ENCODE measurements at places on chromosomes 6 and 20.

GRCh38 chr6:105514306-105514705 is 111.4 kb upstream of the PREP start:
- no peak for DNase-seq

- no peak for DNase-seq
Observed at GRCh38 chr6:52647199-52647598, 23.7 kb upstream of the TMEM14A start.

DNA sequence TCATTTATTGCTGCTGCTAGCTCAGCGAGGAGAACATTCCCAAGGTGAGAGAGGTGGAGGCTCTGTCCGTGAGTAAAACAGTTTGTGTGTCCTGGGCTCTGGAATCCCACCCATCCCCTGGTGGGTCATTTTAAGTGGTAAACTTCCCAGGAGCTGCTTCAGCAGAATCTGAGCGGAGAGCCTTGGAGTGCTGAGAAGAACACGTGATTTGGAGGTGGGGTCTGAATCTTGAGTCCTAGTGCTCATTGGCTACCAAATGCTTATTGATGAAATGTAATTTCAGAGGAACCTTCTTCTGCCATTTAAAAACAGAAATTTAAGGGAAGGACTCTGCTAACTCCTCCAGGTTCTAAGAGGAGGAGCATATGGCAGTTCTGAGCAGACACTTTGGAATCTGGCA is 132.4 kb downstream of the CDH26 start:
- no peak for DNase-seq

GRCh38 chr6:35161266-35161665 is 20.1 kb upstream of the TCP11 start:
- DNase-seq = no peak

DNA sequence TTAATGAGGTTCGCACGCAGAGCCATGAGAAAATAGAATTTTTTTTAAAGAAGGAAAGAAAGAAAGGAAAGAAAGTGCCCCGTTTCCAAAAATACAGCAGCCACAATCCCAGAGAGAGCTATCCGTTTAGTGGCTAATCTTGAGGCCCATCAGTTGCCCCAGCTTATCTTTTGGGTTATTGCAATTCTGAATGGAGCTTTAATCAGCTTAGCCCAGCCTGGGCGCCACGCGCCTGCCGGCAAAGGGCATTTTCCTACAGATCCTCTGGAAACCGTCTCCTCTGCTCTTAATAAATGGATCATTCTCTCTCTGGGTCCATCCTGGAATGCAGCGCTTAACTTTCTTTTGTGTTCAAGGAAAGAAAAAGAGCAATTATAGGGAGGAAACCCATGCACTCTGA is 413.3 kb downstream of the MAFB start:
- DNase-seq = no peak

GRCh38 chr20:2385026-2385425 is 4.3 kb downstream of the TGM6 start:
- no peak for DNase-seq

- DNase-seq = no peak
Observed at GRCh38 chr20:4725263-4725550, 3.5 kb downstream of the PRND start.

DNA sequence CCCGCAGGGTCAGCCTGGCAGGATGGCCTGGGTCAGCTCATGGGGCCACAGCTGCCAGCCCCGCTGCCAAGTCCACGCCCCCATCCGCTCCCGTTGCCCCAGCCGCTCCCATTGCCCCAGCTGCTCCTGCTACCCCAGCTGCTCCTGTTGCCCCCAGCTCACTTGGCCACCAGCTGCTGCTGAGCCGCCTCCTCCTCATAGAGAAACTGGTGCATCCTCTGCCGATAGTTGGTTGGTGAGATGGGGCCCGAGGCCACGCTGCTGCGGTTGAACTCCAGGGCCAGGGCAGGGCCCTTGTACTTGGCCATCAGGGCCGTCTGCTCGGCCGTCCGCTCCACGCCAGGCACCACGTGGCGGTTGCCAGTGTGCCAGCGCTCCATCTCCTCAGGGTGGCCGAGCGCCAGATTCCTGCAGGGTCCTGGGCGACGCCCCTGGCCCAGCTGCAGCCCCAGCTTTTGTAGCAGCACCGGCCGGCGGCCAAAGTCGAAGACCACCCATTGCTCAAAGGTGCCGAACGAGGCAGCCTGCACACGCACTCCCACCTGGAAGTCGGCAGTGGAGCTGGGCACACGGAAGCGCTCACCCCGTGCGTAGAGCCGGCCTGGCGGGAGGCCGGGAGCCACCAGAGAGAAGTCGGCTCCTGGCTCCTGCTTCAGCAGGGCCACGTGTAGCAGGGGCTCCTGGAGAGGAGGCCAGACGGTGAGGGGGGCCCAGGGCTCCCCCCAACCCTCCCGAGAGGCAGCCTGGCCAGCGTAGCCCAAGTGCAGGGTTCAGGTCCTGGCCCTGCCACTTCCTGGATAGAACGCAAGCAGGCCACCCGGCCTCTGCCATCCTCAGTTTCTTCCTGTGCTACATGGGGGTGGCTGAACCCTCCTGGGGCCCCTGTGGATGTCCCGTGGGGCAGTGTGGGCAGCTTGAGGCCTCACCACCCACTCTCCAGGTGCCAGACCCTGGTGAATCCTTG is 4.8 kb downstream of the HELZ2 start:
- DNase-seq = no peak

- no peak for DNase-seq
Observed at GRCh38 chr6:86031713-86032112, 389.0 kb upstream of the SYNCRIP start.

- DNase-seq = no peak
Observed at GRCh38 chr6:12232339-12232738, 57.8 kb upstream of the EDN1 start.

- DNase-seq = no peak
Observed at GRCh38 chr6:9576521-9576920, 838.4 kb downstream of the TFAP2A start.

- DNase-seq = no peak
Observed at GRCh38 chr6:64250126-64250525, 614.5 kb downstream of the PHF3 start.

DNA sequence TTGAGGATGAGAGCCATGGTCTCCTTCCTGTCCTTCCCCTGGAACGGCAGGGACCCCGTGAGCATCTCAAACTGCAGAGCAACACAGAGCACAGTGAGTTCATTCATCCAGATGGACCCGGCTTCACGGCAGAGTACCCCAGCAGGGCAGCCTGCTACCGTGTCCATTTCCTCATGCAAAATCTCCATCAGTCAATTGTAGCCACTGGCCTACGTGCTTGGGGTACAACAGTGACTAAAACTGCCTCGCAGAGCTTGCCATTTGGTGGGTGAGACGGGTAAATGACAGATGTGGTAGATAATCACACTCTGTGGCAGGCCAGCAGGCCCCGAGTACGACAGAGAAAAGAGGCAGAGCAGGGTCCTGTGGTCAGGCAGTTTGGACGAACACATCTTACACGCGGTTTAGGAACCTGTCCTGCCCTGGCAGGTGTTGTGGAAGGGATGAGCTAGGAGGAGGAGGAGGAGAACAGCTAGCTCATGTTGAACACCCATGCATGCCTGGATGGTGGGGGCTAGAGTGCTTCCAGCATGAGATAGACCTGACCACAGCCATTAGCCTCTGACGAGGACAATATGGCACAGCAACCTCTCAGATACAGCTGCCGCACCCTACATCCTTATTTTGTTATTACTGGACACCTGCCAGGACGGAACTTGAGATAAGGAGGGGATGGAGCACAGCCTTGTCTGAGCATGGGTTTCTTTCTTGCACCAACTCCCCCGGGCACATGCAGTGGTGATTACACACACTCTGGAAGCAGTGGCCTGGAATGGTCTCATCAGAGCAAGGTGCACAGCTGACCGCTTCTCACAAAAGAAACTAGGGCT is 95.6 kb downstream of the RAMACL start:
- DNase-seq = no peak

DNA sequence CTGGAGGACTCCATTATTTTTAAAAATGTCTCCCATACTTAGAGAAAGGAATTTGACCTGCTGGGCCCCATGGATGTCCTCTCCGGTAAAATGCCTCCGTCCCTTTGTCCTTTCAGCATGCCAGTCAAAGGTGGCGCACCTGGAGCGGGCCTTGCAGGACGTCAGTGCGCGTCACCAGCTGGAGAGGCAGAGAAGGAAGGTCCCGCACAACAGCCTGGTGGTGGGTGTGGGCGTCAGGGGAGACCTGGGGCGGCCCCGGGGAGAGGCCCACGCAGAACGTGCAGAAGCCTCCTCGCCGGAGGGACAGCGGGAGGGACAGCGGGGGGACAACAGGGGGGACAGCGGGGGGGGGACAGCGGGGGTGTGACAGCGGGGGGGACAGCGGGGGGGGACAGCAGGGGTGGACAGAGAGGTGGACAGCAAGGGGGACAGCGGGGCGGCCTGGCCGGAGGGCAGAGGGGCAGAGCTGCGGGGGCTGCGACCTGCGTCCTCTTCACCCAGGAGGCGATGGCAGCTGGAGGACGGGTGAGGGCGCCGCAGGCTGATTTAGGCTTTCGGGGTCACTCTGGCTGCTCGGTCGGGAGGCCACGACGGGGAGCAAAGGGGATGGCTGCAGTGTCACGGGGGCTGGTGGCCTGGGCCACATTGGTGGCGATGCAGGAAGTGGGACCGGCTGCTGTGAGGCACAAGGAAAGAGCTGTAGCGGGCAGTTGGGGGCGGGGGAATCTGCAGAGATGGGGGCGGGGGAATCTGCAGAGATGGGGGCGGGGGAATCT is 859 bp upstream of the KIF25 start:
- no peak for DNase-seq

- no peak for DNase-seq
Observed at GRCh38 chr6:81988446-81988845, 236.0 kb upstream of the TENT5A start.

DNA sequence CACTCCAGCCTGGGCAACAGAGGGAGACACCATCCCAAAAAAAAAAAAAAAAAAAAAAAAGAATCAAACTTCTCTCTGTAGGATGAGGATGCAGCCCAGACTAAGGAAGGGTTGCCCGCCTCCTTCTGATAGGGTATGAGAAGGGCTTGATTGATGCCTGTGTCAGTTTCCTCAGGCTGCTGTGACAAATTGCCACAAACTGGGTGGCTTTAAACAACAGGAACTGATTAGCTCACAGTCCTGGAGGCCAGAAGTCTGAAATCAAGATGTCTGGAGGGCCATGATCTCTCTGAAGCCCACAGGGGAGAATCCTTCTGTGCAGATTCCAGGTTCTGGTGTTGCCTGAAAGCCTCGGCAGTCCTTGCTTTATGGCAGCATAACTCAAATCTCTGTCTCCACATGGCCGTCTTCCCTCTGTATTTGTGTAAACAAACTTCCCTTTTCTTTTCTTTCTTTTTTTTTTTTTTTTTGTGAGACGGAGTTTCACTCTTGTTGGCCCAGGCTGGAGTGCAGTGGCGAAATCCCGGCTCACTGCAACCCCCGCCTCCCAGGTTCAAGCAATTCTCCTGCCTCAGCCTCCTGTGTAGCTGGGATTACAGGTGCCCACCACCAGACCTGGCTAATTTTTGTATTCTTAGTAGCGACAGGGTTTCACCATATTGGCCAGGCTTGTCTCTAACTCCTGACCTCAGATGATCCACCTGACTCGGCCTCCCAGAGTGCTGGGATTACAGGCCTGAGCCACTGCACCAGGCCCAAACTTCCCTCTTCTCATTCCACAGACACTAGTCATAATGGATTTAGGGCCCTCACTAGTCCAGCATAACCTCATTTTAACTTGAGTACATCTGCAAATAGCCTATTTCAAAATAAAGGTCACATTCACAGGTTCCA is 11.2 kb upstream of the CDK19 start:
- no peak for DNase-seq

- DNase-seq = peak; percentile 68
Observed at GRCh38 chr6:9537381-9537780, 877.5 kb downstream of the TFAP2A start.

DNA sequence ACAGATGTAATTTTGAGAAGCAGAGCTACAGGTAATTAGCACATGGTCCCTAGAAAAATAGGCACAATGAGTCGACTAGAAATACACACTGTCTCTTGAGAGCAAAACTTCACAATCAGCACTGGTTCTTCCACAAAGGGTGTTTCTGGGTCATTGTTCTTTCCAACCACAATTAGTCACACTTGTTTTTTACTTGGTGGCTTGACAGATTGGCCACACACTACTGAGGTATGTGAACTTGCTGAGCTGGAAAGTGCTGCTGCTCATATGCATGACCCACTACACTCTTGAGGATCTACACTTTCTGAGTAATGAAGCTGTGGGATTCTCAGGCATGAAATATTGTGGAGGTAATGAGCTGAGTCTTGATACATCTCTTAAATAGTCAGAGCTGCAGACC is 347.7 kb downstream of the BCKDHB start:
- no peak for DNase-seq

- no peak for DNase-seq
Observed at GRCh38 chr20:38447251-38447661, 12.1 kb upstream of the SNHG17 start.

- no peak for DNase-seq
Observed at GRCh38 chr20:607476-607875, 2.6 kb downstream of the TCF15 start.

GRCh38 chr20:22453244-22454080 is 130.9 kb downstream of the FOXA2 start:
- peak; percentile 6 for DNase-seq

GRCh38 chr6:30834646-30835045 is 49.7 kb upstream of the DDR1 start:
- no peak for DNase-seq

DNA sequence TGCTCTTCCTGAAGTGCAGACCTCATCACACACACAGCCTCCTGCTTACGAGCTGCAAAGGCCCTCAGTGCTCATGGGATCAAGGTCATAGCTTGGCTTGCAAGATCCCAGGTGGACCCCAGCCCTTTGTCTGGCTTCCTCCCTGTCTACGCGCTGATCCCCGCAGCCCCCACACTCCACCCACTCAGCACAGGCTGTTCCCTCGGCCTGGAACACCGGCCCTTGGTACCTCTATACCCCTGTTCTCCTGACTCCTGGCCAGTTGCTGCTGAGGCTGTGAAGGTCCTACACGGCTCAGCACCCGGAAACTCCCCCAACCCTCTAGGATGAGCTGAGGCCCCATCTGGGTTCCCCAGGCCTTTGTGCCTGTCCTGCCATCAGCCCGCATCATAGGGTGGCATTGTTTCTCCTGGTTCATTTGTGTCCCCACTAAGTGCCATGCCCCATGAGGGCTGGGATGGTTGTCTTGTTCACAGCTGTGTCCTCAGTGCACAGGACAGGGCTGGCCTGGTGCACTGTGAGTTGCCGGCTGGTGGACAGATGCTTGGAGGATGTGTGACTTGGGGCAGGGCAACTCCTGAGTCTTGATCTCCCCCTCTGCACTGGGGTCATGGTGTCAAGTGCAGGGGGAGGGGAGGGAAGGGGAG is 57.0 kb downstream of the ADNP start:
- no peak for DNase-seq

DNA sequence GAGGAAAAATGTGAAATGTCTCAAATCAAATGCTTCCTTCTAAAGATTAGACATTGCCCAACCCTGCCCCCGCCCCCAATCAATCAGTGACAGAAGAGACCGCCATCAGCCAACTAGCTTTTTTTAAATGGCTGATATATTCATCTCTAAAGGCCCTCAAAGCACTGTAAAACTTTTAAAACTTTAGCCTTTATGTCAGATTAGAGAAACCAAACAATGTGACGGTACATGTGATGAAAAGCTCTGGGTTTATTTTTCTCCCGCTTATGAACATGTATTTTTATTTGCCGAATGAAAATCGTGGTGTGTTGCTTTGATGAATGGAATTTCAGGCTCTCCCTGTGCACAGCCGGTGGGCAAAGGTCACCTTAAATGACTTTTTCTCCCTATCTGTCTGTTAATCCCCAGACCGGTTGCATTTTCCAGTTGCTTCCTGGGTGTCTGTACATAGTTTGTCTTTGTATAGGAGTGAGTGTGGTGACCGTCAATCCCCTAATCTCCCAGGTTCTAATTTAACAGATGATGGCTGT is 38.5 kb downstream of the TBC1D7 start:
- DNase-seq = no peak

Data from A673 (cell line).